ENCODE measurements at places on chromosomes 11 and 22.

DNA sequence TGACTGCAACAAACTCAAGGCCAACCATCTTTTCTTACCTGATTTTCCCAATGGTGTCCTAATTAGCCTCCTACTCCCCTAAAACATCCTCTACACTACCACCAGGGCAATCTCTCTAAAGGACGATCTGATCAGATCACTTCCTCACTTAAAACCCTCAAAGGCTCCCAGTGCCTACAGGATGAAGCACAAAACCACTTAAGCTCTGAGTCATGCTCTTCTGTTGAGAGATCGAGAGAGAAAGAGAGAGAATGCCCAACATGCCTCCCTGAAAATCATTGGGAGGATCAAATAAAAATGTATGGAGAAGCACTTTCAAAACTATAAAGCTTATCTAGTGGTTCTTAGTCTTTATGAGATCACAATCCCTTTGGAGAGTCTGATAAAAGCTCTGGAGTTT, 171.1 kb downstream of the CADM1 start:
- DNase-seq: no peak

DNA sequence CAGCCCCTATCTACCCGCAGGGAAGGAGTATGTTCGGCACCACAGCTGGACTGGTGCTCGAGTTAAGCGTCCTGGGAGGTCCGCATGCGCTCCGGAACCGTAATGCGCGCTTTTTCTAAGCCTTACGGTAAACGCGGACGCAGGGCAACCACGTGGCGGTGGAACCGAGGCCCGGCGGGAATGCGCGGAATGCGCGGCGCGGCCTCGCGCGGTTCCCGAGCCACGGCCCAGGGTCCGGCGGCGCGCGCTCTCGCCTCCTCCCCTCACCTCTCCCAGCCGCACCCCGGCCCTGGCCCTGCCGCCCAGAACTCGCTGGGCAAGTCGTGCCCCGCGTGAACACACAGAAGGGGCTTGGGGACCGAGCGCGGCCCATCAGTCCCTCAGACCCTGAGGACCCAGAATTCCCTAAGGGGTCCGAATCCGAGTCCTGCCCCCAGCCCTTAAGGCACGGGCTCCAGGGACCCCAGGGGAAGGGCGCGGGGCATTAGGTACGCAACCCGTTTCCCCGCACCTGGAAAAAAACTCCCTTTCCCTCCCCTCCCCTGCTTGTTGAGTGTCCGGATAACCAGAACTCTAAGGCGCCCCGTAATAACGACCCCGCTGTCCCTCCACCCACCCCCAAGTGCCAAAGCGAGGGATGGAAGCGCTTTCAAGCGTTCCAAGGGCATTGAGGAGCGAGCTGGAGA, 4.3 kb upstream of the CCND1 start:
- no peak for DNase-seq

- no peak for DNase-seq
Observed at GRCh38 chr22:46580940-46581537, 39.1 kb upstream of the GRAMD4 start.

GRCh38 chr22:30474683-30475424, 3.0 kb upstream of the SEC14L3 start:
- no peak for DNase-seq

DNA sequence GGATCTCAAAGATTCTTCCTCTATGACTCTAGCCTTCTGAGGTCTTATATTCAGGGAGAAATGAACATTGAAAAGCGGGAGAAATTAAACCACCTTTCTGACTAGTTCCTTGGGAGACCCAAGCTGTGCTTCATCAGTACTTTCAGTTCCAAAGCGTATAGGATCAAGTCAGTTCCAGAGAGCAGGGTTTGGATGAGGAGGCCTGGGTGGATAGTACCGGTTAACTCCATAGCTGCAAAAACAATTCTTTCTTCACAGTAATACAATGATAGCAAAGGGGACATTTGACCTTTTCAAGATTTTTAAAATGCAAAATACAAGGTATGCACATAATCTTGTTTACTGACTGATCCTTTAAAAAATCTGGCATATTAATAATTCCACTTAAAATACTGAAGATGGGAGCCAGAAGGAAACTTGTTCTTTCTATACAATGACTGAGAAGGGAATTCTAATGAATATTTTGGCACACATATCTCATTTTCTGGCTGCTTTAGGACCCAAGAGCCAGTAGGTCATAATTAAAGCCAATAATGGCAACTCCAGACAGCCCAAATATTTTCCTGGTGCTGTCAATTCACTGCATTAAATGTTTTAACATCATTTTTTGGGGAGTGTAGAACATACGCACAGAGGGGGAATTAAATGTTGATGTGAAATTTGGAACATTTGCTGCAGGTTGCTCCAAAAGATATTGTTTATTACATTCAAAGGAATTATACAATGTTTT, 16.0 kb downstream of the ADM start:
- no peak for DNase-seq

- no peak for DNase-seq
Observed at GRCh38 chr11:65321828-65322485, 7.3 kb downstream of the CDC42EP2 start.

GRCh38 chr22:49727191-49727880, 100.3 kb downstream of the BRD1 start:
- DNase-seq: no peak

- DNase-seq: no peak
Observed at GRCh38 chr11:3861683-3862082, 6.2 kb downstream of the STIM1 start.

- no peak for DNase-seq
Observed at GRCh38 chr11:5847711-5848110, 6.0 kb upstream of the OR52E6 start.

GRCh38 chr11:84471501-84471900, 1155.6 kb downstream of the DLG2 start:
- DNase-seq: no peak

DNA sequence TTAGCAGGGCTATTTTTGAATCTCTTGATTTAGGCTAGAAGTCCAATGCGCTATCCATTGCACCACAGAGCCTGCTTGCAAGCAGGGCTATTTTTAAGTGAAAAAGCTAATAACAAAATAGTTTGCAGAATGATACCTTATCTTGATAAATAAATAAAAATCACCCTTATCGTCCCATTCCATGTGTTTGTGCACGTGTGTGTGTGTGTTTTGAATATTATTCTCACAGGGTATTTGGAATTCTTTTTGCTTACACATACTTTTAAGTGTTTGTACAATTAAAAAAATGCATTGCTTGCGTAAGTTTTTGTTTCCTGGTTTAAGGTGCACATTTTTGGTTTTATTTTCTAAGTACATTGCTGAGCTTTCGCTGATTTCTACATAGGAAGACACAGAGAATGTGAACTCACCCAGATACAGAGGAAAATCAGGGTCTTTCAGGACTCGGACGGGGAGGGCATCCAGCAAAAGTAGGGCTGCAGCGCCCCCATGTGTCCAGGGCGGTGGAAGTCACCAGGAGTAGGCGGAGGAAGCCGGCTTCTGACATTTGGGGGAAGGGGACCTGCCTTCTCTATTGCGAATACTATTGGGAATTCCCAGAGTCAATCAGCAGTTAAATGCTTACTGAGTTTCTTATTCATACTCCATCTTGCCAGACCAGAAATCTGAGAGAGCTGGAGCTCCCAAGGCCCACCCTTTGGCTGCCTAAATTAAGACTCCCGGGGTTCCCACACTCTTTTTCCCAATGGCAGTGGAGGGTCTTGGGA, 27.3 kb downstream of the SLC1A2 start:
- peak; percentile 75 for DNase-seq

DNA sequence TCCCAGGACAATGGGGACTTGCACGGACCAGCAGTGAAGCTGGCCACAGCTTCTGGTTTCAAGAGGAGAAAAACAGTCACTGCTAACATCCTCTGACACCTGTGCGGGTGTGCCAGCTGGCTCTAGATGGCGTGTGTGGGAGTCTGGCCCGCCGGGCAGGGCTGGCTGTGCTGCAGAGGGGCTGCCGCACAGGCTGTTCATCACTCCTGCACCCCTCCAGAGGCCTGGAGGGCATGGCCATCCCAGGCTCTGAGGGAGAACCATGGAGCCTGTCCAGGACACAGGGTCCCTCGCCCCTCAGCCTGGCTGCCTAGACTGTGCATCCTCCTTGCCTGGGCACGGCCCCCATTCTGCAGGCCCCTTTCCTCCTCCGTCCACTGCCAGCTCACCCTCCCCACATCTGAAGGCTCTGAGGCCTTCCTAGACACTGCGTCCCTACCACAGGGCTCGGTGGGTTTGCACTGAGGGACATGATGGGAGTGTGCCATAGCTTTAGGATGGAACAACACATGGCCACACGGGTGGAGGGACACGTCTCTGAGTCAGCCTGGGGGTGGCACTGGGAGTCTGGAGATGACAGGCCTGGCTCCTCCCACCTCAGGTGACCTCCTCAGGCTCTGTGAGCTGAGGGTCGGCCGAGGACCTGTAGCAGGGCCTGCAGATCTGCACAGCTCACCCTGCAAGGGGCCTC, 42.1 kb upstream of the GNB1L start:
- no peak for DNase-seq

- no peak for DNase-seq
Observed at GRCh38 chr11:132865623-132866022, 666.7 kb downstream of the OPCML start.

GRCh38 chr11:29734287-29734686, 282.5 kb downstream of the KCNA4 start:
- no peak for DNase-seq

DNA sequence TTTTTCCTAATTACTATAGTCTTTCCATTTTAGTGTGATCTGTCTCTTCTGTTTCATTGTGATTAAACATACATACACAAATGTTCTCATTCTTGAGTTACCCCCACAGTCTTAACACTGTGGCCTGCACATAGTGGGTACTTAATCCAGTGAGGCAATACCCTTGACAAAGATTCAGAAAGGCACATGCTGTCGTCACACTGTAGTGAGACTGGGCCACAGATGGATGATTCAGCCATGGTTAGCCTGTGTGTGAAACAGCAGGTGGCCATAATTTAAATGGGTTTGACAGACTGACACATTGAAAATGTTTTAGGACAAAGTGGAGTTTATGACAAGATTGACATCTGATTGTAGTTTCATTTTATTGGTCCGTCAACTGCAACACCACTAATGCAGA, 313.1 kb downstream of the C11orf87 start:
- no peak for DNase-seq

DNA sequence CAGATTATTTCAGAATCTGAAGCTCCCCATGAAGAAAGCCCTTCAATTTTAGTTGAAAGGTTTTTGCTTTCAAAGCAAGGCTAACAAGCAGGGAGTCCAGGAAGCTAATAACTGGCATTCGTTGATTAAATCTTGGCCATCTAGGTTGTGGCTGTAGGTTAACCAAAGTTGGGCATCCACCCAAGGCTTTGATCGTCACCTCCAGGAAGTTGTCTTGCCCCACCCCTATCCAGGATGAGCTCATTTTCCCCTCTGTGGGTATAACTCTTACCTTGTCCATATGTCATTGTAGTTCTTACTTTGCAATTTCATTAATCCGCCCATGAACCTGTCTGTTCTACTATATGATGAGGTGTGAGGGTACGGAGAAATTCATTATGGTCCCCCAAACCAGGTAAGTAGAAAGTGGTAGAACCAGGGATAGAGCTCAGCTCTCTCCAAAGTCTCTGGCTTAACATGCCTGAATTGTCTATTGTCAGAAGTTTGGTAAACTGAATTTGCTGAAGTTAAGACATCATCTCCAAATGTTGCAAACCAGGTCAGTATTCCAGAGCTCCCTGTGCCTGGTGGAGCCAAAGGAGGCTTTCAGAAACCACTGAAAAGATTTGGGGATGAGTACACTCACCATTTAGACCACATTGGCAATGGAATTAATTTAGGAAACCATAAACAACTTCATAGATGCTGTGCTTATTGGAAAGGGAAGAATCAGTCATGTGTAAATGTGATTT, 97.1 kb downstream of the CD44 start:
- DNase-seq: peak; percentile 52

- no peak for DNase-seq
Observed at GRCh38 chr22:37659897-37660708, 1.6 kb downstream of the PDXP start.

DNA sequence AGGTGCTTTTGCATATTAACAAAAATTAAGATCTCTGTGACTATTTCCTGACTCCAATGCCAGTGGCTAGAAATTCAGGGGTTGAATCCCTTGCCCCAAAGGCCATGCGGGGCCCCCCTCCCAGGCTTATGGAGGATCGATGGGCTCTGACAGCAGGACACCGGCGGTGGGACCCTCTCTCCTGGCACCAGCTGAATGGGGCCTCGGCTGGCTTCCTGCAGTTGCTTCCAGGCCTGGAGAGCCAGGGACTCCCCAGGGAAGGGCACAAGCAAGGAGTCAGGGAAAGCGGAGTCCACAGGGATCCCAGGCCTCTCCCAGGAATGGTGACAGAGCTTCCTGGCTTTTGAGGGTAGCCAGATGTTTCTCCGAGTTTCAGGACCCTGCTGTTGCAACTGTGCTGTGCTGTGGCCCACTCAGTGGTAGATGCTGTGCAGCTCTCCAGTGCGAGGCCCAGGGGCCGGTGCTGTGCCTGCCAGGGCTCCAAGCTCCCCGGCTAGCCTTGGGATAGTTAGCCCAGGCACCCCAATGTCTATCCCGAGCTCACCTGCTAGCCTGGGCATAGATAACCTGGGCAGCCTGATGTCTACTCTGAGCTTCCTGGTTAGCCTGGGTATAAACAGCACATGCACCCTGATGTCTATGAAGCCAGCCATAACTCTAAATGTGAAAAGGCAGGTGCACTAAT, 372.6 kb downstream of the SHANK2 start:
- no peak for DNase-seq

- DNase-seq: no peak
Observed at GRCh38 chr11:112885744-112886433, 75.3 kb upstream of the NCAM1 start.

GRCh38 chr11:6194065-6194581, 4.9 kb upstream of the OR52W1 start:
- no peak for DNase-seq

- DNase-seq: no peak
Observed at GRCh38 chr11:102464859-102465500, 12.4 kb upstream of the TMEM123 start.

DNA sequence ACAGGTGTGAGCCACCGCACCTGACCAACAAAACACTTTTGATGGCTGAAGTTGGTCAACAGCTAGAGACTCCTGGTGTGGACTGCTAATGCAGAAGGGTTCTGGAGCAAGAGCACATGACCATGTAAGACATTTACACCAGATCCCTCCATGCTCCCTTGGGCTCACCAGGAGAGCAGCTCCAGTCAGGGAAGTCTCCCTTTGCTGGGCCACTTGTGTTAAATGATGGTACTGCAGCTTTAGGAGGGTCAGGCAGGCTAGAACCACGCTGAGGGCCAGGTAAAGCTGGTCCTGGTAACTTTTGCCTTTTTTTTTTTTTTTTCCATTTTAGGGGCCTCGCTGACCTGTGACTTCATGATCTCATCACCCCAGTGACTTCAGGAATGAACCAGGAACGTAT, 146.4 kb downstream of the FBXO7 start:
- no peak for DNase-seq

Measured in activated T-helper 1 cell treated with Interleukin-2 at 50 U/mL for 16 hours (primary cell).